ENCODE measurements at places on chromosomes 4 and X. TPM values are rescaled to one million over a fixed set of nuclear protein-coding genes. Genes with fewer than 3 reads are reported as not detected.

The GABRG1 gene
- total RNA-seq = 0.62 TPM

- DNase-seq = no peak
Observed at GRCh38 chrX:119945481-119945880, 1.9 kb upstream of the NKAP start.

The C4orf51 gene
- not detected for total RNA-seq

DNA sequence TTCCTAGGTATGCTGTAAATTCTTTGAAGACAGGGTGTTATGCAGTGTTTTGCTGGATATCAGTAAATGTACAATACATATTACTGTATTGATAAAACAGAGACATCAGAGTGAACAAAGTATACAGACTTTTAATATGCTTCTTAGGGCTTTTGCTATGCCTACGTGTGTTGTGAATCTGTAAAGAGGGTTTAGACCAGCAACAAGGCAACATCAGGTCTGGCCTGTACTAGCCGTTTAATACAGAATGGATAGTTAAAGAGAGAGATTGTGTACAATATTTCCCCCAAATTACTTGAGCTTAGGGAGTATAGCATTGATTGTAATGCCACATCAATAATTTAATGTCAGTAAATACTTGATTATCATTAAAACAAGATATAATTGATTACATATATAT, 75.2 kb downstream of the PAQR3 start:
- no peak for DNase-seq

Measured in uterus (tissue), 4 donors.